ENCODE measurements at places on chromosomes 3 and 15. TPM values are rescaled to one million over a fixed set of nuclear protein-coding genes. Genes with fewer than 3 reads are reported as not detected.
A peak's percentile ranks its signal among the peaks of the same experiment; 100 is the strongest.

The GP5 gene
- not detected for polyA plus RNA-seq

The SEMA3B gene
- 223 TPM for polyA plus RNA-seq

The RTP1 gene
- not detected for polyA plus RNA-seq

The PRICKLE2 gene
- polyA plus RNA-seq: 4.1 TPM

The FAM98B gene
- polyA plus RNA-seq: 3.2 TPM

The PRR23C gene
- not detected for polyA plus RNA-seq

The GNL3 gene
- polyA plus RNA-seq: 65.6 TPM

GRCh38 chr3:33875680-33876079, 77.2 kb downstream of the PDCD6IP start:
- no peak for DNase-seq

- no peak for DNase-seq
Measured at GRCh38 chr3:72339670-72340030, 508.6 kb downstream of the SHQ1 start.

- no peak for DNase-seq
Measured at GRCh38 chr3:129560269-129560787, 17.4 kb downstream of the H1-8 start.

DNA sequence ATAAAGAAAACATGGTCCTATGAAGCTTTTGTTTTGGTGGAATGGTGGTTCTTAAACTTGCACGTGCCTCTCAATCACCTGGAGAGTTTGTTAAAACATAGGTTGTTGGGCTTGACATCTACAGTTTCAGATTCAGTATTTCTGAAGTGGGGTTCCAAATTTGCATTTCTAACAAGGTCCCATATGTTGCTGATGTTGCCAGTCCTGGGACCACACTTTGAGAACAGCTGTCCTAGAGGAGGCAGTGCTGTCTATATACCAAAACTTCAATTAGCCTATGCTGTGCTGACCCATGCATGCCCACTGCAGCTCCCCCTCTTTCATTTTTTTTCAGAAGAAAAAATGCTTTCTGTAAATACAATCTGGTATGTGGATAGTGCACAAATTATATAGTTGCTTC, 31.3 kb downstream of the ALCAM start:
- no peak for DNase-seq

- no peak for DNase-seq
Measured at GRCh38 chr15:67135494-67135893, 70.1 kb downstream of the SMAD3 start.

DNA sequence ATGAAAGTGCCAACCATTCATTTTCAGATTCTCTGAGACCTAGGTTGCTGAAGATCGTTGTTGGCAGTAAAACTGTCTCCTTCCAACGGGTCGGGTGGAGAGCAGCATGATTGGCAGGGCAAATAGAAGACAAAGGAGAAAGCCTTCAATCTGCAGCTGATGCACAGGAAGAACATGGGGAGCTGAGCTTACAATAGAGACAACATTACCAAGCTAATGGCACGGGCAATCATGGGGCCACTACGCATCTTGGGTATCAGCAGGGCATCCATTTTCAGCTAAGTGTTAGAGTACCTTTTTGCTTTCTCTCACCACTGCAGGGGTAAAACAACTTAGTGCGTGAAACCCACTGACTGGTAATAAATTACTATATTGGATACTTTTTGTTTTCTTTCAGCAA, 114.8 kb downstream of the WDR72 start:
- no peak for DNase-seq

DNA sequence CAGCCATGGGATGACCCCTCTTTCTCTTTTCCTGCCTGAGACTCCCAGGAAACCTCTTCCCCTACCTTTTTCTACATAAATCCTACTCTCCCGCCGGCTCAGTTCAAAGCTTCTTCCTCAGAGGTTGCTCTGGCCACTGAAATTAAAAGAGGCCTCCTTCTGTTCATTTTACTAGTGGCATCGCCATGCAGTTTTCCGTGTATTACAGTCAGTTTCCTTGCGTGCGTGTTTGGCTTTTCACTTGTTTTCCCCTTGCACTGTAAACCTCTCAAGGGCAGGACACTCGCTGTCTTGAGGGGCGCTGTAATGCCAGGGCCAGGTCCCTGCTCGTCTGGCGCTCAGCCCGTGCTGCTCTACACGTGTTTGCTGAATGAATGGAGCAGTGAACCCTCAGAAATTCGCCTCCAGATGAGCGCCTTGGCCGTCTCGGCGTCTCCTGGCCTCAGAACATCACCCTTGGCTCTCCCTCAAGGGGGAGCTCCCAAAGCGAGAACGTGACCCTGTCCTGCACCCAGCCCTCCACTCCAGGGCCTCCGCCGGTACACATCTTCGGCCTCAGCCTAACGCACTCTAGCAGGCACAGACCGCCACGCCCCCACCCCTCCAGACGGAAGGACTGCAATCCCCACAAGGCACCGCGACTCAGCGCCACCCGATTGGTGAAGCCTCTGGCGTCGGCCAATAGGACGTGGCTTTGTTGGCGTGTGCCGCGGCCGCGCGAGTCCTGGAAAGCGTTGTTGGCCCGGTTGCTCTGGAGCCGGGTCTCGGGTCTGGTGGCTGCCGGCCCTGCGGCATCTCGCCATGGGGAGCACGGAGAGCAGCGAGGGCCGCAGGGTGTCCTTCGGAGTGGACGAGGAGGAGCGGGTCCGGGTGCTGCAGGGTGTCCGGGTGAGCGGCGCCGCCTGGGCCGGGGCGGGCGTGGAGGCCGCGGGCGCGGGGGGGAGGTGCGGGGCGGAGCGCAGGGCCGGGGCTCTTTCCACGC, at the start of gene CHCHD6:
TSS of gene CHCHD6 (plus strand) at position 729 of the 982 bp plus-strand sequence. CDS start at position 802, 73 bp downstream.
- peak; percentile 99 for DNase-seq

DNA sequence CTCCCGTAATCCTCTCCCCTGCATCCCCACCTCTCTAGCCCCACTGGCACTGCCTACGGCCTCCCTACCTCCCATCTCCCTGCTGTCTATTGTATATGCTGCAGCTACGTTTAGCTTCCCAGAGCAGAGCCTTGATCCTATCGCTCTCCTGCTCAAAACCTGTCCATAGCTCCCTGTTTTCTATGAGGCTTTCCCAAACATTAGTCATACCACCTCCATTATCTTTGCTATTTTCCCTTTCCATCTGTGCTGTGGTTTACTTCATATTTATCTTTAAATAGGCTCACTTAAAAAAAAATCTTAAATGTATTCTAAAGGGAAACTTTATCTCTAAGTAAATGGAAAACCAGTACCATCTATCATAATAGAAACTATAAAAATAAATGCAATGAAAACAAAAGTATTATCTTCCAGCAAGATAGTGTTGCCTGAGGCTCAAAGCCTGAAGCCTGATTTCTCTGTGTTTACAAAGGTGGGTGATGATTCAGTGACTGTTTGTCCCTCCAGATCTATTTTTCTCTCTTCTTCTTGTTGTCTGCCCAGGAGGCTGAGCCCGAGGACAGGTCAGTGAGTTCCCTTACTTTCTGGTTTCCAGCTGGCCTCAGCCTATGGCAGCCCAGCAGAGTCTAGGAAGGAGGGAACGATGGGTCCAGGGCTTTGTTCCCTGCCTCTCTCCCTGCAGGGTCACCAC, 397.1 kb upstream of the CFAP20DC start:
- no peak for DNase-seq

DNA sequence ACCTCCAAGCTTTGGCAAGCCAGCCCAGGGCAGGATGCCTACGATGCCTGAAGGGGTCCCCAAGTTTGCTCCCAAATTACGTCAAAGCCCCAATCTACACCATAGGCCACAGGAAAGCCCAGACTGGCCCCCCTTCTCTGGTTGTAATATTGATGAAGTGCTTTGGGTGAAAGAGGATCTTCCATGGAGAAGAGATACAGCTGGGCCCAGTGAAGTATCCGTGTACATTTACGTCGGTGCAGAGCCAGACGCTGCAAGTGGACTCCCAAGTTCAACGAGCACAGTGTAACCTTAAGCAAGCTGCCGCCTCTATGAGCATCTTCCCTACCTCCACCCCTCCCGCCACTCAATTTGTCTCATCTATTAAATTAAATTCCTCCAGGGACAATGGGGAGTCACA, 100.1 kb upstream of the TPM1 start:
- DNase-seq: no peak

DNA sequence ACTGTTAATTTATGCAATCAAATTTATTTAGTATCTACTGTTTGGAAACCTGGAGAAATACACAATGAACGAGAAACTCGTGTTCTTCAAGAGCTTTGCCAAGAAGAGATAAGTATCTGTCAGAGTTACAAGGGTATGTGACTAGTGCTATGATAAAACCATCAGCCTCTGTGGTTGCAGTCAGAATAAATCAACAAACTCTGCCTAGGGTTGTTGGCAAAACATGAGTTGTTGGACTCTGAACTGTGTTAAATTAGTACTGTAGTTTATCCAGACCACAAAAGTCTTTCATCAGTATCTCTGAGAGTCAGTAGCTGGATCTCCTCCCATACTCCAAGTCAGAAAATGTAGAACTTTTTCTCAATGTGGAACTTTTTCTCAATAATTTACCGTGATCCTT, 918.4 kb downstream of the NAALADL2 start:
- no peak for DNase-seq

- DNase-seq: no peak
Measured at GRCh38 chr3:140265302-140265701, 330.3 kb downstream of the CLSTN2 start.

DNA sequence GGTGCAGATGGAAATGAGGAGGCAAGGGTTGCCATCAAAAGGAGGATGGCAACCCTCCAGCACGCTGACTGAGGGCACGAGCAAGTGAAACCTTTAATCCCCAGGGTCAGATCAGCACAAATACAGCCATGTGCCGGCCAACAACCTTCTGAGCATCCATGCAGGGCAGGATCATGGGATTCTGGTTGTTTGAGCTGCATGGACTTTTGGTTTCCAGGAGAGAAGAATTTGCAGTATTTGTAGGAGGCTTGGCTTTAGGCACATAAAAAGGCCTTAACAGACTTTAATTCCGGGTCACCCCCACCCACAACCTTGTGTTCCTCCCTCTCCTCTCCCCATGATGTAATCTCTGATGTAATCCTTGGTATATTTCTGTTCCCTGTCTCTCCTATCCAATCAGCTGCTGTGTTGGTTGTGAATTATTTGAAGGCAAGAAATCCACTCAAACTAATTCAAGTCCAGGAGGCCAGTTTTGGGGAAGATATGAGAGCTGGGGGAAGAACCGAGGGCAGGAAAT, 254.3 kb downstream of the SHQ1 start:
- DNase-seq: no peak

GRCh38 chr3:10522646-10523303, 17.4 kb upstream of the ATP2B2 start:
- DNase-seq: no peak

DNA sequence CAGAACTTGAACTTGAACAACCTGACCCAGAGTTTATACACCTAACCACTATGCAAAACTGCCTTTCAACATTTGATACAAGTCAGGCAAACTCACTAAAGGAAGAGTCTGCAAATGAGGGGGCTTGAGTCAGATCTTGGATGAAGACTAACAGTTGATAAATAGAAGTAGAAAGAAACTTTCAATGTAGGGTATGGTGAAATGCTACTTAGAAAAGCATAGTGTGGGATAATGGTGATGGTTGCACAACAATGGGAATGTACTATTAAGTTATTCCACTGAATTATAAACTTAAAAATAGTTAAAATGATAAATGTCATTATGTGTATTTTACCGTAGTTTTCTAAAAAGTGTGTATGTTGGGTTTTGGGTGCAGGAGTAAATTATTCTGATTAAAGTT, 19.7 kb upstream of the ZNF280D start:
- no peak for DNase-seq

DNA sequence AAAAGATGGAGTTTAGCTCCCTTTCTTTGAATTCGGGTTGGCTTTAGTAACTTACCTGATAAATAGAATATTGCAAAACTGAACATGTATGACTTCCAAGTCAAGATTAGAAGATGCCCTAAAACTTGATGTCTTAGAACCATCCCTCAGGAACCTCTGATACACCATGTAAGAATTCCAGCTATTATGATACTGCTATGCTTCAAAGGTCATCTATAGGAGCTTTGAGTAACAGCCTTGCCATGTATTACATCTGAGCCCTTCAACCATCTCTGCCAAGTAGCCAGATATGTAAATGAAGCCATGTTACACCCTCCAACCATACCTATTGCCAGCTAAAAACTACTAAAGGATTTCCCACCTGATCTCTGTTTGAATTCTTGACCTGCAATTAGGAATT, 854.2 kb downstream of the SI start:
- DNase-seq: no peak

DNA sequence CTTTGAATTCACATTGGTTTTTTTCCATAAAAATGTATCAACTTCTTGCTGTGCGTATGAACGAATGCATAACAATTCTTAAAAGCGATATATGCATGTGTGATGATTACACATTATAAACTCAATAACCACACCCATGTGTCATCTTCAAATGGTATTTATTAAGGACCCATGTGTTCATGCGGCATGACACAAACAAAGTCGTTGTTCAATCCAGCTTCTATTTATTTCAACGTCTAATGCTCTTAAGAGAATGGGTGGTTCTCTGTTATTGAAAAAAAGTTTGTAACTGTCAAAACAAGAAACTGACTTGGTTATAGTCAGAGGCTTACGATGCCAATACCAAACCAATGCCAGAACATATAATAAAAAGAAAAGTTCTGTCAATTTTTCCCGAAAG, 195.9 kb downstream of the FOXP1 start:
- DNase-seq: no peak

GRCh38 chr15:75202251-75203016, 752 bp downstream of the C15orf39 start:
- DNase-seq: peak; percentile 87

DNA sequence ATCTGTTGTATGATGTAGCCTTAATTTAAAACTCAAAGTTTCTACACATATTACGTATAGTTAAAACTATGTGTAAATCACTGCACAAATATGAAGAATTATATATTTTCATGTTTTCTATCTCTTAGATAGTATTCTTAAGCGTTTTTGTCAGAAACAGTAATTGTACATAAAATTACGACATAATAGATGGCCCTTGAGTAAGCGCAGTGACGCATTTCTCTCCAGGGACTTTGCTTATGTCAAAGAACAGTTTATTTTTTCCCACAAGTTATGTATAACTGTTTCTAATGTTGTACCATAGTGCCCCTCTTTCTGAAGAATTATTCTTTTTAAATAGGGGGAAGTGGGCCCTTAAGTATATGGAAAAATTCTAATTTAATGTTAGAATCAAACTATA, 934.0 kb downstream of the VGLL3 start:
- no peak for DNase-seq
